Esophagus squamous epithelium (tissue), 5 donors: ENCODE measurements at places on chromosomes 1 and 21.

- DNase-seq, result no peak
- no peaks in the 10 kb centered on the region for H3K36me3 ChIP-seq
- no peaks in the 10 kb centered on the region for H3K4me1 ChIP-seq
- no peaks in the 10 kb centered on the region for H3K27me3 ChIP-seq
- no peak overlapping the region for H3K27ac ChIP-seq
Measured at GRCh38 chr1:83857103-83857502, 141.8 kb downstream of the TTLL7 start.

DNA sequence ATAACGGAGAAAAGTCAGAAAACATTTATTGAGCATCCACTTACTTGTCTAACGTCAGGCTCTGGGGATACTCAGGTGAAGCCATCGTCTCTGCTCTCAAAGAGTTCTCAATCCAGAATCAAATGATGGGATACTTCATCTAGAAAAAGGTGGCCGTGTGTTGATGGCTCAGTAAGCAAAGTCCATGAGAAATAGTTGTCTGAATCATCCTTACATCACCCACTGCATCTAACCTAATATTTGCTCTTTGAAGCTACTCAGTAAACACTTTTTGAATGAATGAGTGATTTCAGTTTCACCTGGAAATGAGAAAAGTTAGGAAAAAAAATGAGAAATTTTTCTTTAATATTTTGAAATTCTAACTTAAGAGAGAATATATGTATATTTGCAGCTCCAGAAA, 155.3 kb upstream of the PKN2 start:
- DNase-seq, result no peak
- no peaks in the 10 kb centered on the region for H3K4me1 ChIP-seq
- H3K27ac ChIP-seq, result no peak overlapping the region
- H3K27me3 ChIP-seq, result no peaks in the 10 kb centered on the region
- no peaks in the 10 kb centered on the region for H3K36me3 ChIP-seq

- H3K27ac ChIP-seq, result peak overlapping the region; percentile 96
- H3K4me3 ChIP-seq, result peak overlapping the region; percentile 53
- H3K36me3 ChIP-seq, result peaks cover 6% of the 10 kb centered on the region
- DNase-seq, result no peak
Measured at GRCh38 chr1:12615159-12615864, 2.7 kb downstream of the DHRS3 start.

GRCh38 chr21:44499631-44500030, 40.4 kb downstream of the KRTAP10-1 start:
- no peaks in the 10 kb centered on the region for H3K4me1 ChIP-seq
- H3K36me3 ChIP-seq, result no peaks in the 10 kb centered on the region
- no peak for DNase-seq
- no peaks in the 10 kb centered on the region for H3K27me3 ChIP-seq
- no peak overlapping the region for H3K4me3 ChIP-seq

DNA sequence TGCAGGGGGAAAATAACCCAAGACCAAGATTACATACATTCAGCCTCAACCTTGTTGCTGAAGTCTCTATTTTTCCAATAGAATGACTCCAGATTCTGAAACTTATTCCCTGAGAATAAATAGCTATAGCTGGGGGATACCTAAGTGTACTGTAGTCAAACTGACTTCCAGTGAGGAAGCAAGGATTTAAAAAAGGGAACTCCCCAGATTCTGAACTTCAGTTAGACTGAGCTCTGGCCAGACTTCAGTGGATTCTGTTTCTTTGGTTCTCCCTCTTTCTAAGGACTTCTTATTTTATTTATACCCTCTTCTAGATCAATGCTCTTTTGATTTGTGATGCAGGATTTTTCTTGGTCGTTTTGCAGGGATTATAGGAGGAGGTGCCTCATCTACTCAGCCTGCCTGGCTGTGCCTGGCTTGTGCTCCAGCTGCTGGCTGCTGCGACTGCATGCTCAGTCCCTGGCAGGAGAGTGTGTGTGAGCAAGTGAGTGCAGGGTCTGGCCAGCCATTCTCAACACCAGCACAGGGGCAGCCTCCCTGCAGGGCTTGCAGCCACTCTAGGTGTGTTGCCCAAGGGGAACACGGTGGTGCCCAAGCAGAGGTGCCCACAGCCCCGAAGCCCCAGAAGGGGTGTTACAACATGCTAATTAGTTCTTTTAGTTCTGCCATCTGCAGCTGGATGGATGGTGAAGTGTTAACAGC, 43.0 kb downstream of the SPATA17 start:
- no peaks in the 10 kb centered on the region for H3K4me1 ChIP-seq
- DNase-seq, result no peak
- no peak overlapping the region for H3K27ac ChIP-seq
- no peaks in the 10 kb centered on the region for H3K27me3 ChIP-seq
- H3K4me3 ChIP-seq, result no peak overlapping the region

GRCh38 chr21:36703626-36704280, 4.8 kb downstream of the SIM2 start:
- DNase-seq, result no peak
- no peaks in the 10 kb centered on the region for H3K36me3 ChIP-seq
- H3K27me3 ChIP-seq, result no peaks in the 10 kb centered on the region
- peaks cover 51% of the 10 kb centered on the region for H3K4me1 ChIP-seq
- H3K4me3 ChIP-seq, result peak overlapping the region; percentile 31

DNA sequence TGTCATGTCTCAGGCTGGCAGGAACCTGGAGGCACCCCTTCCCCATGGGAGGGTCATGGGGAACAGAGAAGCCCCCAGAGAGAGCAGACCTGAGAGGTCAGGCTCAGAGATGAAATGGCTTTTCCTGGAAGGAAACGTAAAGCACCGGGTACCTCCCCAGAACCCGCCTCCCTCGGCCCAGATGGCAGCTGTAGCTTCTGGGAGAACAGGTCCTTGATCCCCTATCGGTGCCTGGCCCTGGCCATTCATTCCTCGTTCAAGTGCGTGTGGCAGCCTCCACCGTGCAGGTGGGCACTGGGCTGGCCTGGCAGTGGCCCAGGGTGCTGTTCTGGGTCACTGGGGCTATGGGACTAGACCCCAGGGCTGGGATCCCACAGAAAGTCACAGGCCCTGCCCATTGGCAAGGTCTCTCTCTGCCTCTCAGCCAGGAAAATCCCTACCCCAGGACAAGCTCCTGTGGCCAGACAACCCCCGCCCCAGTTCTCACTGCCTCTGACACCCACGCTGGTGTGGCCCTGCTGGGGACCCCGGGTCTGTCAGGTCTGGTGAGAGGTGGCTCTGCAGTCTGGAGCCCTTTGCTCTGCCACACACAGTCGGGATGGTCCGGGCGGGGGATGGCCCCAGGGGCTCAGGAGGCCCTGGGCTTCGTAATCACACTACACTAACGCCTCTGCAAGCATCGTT, 183.2 kb upstream of the VAMP3 start:
- no peaks in the 10 kb centered on the region for H3K27me3 ChIP-seq
- H3K27ac ChIP-seq, result no peak overlapping the region
- no peak for DNase-seq
- H3K36me3 ChIP-seq, result no peaks in the 10 kb centered on the region
- no peak overlapping the region for H3K4me3 ChIP-seq

- H3K36me3 ChIP-seq, result no peaks in the 10 kb centered on the region
- peak overlapping the region; percentile 43 for H3K4me3 ChIP-seq
- DNase-seq, result no peak
- no peaks in the 10 kb centered on the region for H3K27me3 ChIP-seq
- peak overlapping the region; percentile 66 for H3K27ac ChIP-seq
- peaks cover 32% of the 10 kb centered on the region for H3K4me1 ChIP-seq
Measured at GRCh38 chr1:204307334-204307883, 52.3 kb downstream of the PLEKHA6 start.

GRCh38 chr1:31437433-31438037, 24.5 kb downstream of the SERINC2 start:
- no peaks in the 10 kb centered on the region for H3K4me1 ChIP-seq
- H3K27ac ChIP-seq, result no peak overlapping the region
- DNase-seq, result no peak
- no peaks in the 10 kb centered on the region for H3K36me3 ChIP-seq

- H3K4me3 ChIP-seq, result peak overlapping the region; percentile 60
- H3K27ac ChIP-seq, result peak overlapping the region; percentile 97
- peaks cover 52% of the 10 kb centered on the region for H3K4me1 ChIP-seq
- no peaks in the 10 kb centered on the region for H3K27me3 ChIP-seq
Measured at GRCh38 chr1:43348343-43348808, 10.4 kb upstream of the CDC20 start.

- DNase-seq, result no peak
- no peak overlapping the region for H3K27ac ChIP-seq
- H3K4me3 ChIP-seq, result no peak overlapping the region
- H3K27me3 ChIP-seq, result no peaks in the 10 kb centered on the region
Measured at GRCh38 chr1:50634251-50634650, 211.0 kb upstream of the DMRTA2 start.

DNA sequence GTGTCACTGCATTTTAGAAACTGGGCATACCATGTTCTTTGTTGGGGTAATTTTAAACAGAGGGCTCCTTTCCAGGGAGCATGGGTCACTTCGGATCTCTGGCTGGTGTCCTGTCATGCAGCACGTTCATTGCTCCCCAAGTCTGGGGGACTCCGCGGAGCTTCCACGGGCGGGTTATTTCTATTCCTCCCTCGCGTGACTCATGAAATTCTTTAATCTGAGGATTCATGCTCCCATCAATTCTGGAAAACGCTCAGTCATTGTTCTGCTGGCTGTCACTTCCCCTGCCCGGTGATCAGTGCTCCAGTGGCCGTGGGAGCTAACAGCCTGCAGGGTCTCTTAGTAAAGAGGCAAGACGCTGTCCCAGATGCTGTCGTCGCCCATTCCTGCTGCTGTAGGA, 28.1 kb downstream of the CFAP74 start:
- H3K4me3 ChIP-seq, result no peak overlapping the region
- H3K4me1 ChIP-seq, result no peaks in the 10 kb centered on the region
- H3K27ac ChIP-seq, result no peak overlapping the region

DNA sequence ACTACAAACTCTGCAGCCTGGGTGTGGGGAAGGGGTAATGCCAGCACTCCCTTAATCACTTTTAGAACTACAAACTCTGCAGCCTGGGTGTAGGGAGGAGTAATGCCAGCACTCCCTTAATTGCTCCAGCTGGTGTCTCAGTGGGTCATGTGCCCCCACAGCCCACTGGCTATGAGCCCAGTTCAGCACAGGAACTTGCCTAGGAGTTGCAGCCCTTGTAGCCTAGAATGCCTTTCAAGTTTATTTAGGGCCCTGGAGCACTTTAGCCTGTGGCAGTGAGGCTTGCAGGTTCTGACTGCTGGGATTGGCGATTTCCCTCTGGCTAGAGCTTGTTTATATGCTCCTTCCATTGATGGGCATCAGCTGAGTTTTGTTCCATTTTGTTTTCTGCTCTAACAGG, 17.1 kb downstream of the VN1R5 start:
- H3K27me3 ChIP-seq, result no peaks in the 10 kb centered on the region
- no peaks in the 10 kb centered on the region for H3K4me1 ChIP-seq
- H3K36me3 ChIP-seq, result no peaks in the 10 kb centered on the region
- no peak overlapping the region for H3K4me3 ChIP-seq

- no peaks in the 10 kb centered on the region for H3K36me3 ChIP-seq
- peaks cover 21% of the 10 kb centered on the region for H3K4me1 ChIP-seq
- no peak overlapping the region for H3K27ac ChIP-seq
- no peaks in the 10 kb centered on the region for H3K27me3 ChIP-seq
- H3K4me3 ChIP-seq, result no peak overlapping the region
- no peak for DNase-seq
Measured at GRCh38 chr1:61174060-61174795, 91.9 kb downstream of the NFIA start.

DNA sequence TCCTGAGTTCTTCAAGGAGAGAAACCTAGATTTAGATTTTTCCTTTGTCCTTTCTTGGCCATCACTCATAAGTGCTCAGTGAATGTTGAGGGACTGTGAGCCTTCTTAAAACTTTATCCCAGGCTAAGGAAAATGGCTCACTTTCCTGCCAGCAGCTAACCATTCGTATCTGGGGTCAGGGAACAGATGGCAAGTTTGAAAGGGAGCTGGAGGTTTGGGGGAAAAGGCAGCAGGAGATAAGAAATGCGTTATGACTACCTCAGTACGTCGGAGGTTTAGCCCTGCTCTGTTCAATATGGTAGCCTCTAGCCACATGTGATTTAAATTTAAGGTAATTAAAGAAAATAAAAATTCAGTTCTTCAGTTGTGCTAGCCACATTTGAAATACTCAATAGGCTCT, 13.3 kb downstream of the RRP15 start:
- no peak overlapping the region for H3K4me3 ChIP-seq
- no peaks in the 10 kb centered on the region for H3K4me1 ChIP-seq
- H3K36me3 ChIP-seq, result no peaks in the 10 kb centered on the region

- H3K27me3 ChIP-seq, result no peaks in the 10 kb centered on the region
- no peak for DNase-seq
- H3K27ac ChIP-seq, result no peak overlapping the region
- no peaks in the 10 kb centered on the region for H3K4me1 ChIP-seq
- H3K4me3 ChIP-seq, result no peak overlapping the region
- no peaks in the 10 kb centered on the region for H3K36me3 ChIP-seq
Measured at GRCh38 chr1:22379566-22379965, 72.1 kb upstream of the ZBTB40 start.

DNA sequence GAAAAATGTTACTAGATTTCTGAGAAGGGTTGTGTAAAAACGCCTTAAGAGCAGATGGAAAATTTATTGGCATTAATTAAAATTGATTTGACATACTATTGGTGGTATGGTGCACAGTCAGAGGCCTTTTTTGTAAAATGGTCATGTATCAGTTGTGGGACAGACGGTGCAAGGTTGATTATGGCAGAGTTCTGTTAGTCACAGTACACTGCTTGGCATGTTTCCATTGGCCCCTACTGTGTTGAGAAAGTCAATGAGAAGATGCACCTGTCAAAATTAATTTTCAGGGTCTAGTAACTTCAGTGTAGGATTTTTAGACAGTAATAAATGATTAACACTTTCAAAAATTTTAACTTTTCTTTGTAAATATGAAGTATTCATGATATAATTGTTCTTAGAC, 4.4 kb downstream of the B3GALT2 start:
- H3K4me3 ChIP-seq, result no peak overlapping the region
- H3K27ac ChIP-seq, result no peak overlapping the region
- no peaks in the 10 kb centered on the region for H3K27me3 ChIP-seq
- H3K4me1 ChIP-seq, result peaks cover 6% of the 10 kb centered on the region
- no peaks in the 10 kb centered on the region for H3K36me3 ChIP-seq

DNA sequence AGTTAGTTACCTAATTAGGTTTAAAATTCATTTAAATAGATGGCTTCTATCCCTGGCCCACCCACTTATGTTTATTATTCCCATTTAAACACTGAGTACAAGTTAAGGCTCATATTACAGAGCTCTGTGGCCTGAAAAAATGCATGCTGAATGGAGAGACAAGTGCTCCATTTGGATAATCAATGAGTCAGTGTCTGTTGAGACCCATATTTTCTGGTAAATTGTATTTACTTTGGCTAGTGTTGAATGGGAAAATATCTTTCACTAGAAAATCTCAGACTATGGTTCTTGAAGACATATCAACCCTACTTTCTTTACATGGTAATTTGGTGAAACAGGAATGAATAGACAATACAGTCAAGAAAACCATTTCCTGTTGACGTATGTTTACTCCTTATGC, 356.0 kb downstream of the S1PR1 start:
- no peak overlapping the region for H3K4me3 ChIP-seq
- no peak for DNase-seq
- no peaks in the 10 kb centered on the region for H3K27me3 ChIP-seq
- H3K4me1 ChIP-seq, result no peaks in the 10 kb centered on the region
- H3K36me3 ChIP-seq, result no peaks in the 10 kb centered on the region

GRCh38 chr21:32886339-32886738, 114.8 kb upstream of the PAXBP1 start:
- H3K4me3 ChIP-seq, result no peak overlapping the region
- no peaks in the 10 kb centered on the region for H3K4me1 ChIP-seq

GRCh38 chr1:116411784-116412479, 38.9 kb downstream of the ATP1A1 start:
- H3K27ac ChIP-seq, result no peak overlapping the region
- H3K36me3 ChIP-seq, result peaks cover 3% of the 10 kb centered on the region
- H3K27me3 ChIP-seq, result no peaks in the 10 kb centered on the region
- no peak overlapping the region for H3K4me3 ChIP-seq
- DNase-seq, result no peak
